Aorta (tissue), 5 donors: ENCODE measurements at places on chromosomes 12 and 14. TPM values are rescaled to one million over a fixed set of nuclear protein-coding genes. Genes with fewer than 3 reads are reported as not detected.
A peak's percentile ranks its signal among the peaks of the same experiment; 100 is the strongest.

The ZCCHC8 gene
- 30.1 TPM for total RNA-seq

The PROX2 gene
- not detected for total RNA-seq

DNA sequence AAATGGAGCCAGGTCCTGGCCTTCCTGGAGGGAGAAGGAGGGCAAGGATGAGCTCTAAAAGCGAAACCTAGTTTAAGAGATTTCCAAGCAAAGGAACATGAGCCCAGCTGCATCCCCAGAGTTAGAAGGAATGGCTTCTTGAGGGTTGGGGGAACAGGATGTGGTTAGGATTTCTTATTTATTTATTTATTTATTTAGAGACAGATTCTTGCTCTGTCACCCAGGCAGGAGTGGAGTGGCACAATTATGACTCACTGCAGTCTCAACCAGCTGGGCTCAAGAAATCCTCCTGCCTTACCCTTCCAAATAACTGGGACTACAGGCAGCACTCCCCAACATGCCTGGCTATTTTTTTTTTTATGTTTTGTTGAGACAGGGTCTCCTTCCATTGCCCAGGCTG lies 25.3 kb upstream of the TMEM106C start:
- DNase-seq, result no peak

- DNase-seq, result peak; percentile 33
Measured at GRCh38 chr12:117111821-117112595, 12.8 kb upstream of the TESC start.

The KRT1 gene
- total RNA-seq, result not detected

The GLT1D1 gene
- total RNA-seq, result 1.4 TPM

GRCh38 chr12:128817111-128818015 lies 6.4 kb downstream of the SLC15A4 start:
- peak; percentile 84 for DNase-seq

DNA sequence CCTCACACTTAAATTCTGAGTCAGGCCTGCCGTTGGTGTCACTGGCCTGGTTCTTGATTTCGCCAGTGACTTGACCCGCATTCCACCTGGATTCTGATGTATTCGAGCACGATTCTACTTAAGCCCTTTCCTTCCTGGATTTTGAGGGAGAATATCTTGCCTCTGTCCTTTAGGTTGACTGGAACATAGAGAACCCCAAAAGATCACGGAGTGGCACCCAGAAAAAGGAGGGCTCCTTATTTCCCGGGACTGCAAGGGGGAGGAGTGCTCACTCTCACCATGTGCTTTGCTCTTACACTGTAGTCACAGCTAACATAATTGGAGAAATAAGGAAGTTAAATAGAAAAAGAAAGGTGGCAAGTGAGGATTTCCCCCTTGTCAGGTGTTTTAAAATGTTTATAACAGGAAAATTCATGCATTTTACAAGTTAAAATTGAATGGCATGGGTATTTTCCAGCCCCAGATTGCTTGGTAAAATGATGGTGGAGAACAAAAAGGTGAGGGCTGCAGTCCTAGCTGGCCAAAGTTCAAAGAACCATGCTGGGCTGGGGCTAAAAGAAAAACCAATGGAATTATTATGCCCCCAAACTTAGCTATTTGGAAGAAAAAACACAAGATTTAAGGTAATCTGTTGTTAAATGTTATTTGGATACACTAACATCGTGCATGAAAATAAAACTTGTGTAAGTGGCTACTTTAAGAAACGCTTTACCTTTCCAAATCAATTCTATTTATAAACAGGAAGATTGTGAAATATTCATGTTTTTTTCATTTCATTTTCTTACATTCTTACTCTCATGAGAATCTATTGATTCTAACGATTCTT lies 8.9 kb downstream of the FOXA1 start:
- no peak for DNase-seq

DNA sequence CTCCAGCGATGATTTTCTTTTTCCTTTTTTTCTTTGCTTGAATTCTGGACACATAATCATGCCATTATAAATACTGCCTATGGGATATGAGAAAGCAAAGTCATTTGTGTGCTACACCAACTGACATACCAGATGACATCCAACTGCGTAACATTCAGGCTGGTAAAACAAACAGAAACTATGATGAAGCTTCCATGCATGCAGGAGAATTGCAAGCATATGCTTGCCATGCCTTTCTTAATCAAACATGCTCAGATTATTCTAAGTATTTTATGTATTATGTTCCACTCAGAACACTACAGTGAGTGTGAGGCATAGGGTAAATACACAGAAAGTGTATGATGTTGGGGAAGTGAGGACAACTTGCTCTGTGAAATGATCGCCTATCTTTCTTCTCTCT lies 97.4 kb downstream of the C12orf50 start:
- no peak for DNase-seq
